Cardiac muscle cell (in vitro differentiated cells and primary cell): ENCODE measurements at places on chromosomes 7 and 10. TPM values are rescaled to one million over a fixed set of nuclear protein-coding genes. Genes with fewer than 3 reads are reported as not detected.

DGKI gene
- 35.0 and 61.4 TPM in 2 replicates for polyA plus RNA-seq

C7orf57 gene
- 0.11 TPM in 1 of 2 replicates, not detected in the other for polyA plus RNA-seq

CAMK2B gene
- polyA plus RNA-seq = 17.7 and 19.3 TPM in 2 replicates

EXOC4 gene
- polyA plus RNA-seq = 29.7 and 33.6 TPM in 2 replicates

CCL26 gene
- polyA plus RNA-seq = not detected in 2 replicates

CALN1 gene
- 0.18 and 0.22 TPM in 2 replicates for polyA plus RNA-seq

WNT16 gene
- polyA plus RNA-seq = 0.22 TPM in 1 of 2 replicates, not detected in the other

PLAC9 gene
- polyA plus RNA-seq = 1.4 and 1.9 TPM in 2 replicates

SEMA4G gene
- 7.0 and 10.6 TPM in 2 replicates for polyA plus RNA-seq

CARD11 gene
- not detected in 2 replicates for polyA plus RNA-seq

VIPR2 gene
- 1.2 and 2.4 TPM in 2 replicates for polyA plus RNA-seq

RAMP3 gene
- polyA plus RNA-seq = not detected in 2 replicates

IFRD1 gene
- 30.8 and 46.2 TPM in 2 replicates for polyA plus RNA-seq

TAS2R41 gene
- polyA plus RNA-seq = not detected in 2 replicates

MMD2 gene
- polyA plus RNA-seq = not detected in 2 replicates

TDRD1 gene
- not detected in 2 replicates for polyA plus RNA-seq

VGF gene
- 0.18 and 0.69 TPM in 2 replicates for polyA plus RNA-seq

PRSS37 gene
- 0.12 and 0.34 TPM in 2 replicates for polyA plus RNA-seq

SFRP4 gene
- polyA plus RNA-seq = 7.5 and 8.6 TPM in 2 replicates

SAMD9L gene
- polyA plus RNA-seq = not detected in 2 replicates

EPO gene
- polyA plus RNA-seq = 0.34 and 0.46 TPM in 2 replicates

HABP2 gene
- 0.06 TPM in 1 of 2 replicates, not detected in the other for polyA plus RNA-seq

H2BK1 gene
- not detected in 2 replicates for polyA plus RNA-seq

MEIG1 gene
- 3.0 and 4.2 TPM in 2 replicates for polyA plus RNA-seq

PNLIPRP2 gene
- polyA plus RNA-seq = not detected in 2 replicates

MYO3A gene
- 0.55 and 1.8 TPM in 2 replicates for polyA plus RNA-seq
